Right lung (tissue), 10 donors: ENCODE measurements at places on chromosomes 2 and 18. TPM values are rescaled to one million over a fixed set of nuclear protein-coding genes. Genes with fewer than 3 reads are reported as not detected.

GRCh38 chr2:161416708-161417437 lies 776 bp downstream of the TBR1 start:
- no peak for DNase-seq

- DNase-seq = no peak
These were observed 4.4 kb downstream of the TEX44 start for GRCh38 chr2:231597014-231597611.

CCDC74B gene
- 3.6 TPM for polyA plus RNA-seq

- DNase-seq = no peak
These were observed 3.8 kb downstream of the KRCC1 start for GRCh38 chr2:88051792-88052191.

DNA sequence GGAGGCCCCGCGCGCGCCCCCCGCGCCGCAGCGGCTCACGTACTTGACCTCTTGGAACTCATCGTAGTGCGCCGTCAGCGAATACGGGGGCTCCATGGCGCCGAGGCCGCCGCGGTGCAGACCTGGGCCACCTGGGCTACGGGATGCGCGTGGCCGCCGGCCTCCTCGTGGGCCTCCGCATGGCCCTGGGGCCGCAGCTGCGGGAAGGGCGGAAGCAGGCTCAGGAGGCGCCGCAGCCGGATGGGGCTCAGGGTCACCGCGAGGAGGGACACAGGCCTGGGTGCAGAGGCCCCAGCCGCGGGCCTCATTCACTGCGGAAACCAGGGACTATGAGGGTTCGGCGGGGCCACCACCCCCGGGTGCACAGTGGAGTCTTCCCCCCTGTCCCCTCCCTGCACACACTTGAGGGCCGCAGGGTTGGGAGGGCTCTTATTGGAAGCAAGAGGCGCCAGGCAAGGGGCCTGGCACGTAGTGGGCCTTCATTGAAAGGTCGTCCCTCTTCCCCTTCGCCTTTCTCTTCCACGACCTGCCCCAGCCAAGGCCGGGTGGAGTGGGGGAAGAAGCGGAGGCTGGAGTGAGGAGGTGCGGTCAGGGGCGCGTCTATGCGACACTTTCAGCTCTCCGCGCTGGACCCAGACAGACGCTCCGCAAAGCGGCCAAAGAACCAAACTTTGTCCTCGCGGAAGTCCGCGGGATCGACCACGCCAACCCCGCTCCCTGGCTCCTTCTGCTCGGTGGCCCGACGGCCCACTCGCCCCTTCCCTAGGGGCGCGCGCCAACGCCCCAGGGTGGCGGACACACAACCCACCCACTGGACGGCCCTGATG lies 863 bp downstream of the ECEL1 start:
- DNase-seq = no peak

DNA sequence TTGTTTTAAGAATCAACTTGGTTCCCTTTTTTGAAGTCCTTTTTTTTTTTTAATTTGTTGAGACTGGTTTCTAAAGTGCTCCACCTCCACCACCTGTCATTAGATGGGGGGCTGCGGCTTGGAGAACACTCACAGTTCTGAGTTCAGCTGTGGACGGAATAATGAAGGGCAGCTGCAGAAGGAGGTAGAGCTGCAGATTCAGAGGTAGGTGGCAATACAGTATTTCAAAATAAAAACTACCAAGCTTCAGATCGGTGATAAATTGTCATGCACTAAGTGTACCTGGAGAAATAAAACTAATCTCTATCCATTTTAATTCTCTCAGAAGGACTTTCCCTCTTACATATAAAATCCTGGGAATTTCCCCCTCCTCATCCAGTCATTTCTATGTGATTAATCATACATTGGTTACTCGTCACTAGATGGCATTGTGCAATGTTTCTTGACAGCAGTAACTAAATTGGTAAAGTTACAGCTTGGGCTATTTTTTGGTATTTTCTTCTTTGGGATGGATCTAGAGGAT lies 81.1 kb upstream of the SLC39A10 start:
- no peak for DNase-seq

UGT1A4 gene
- polyA plus RNA-seq = not detected

GRCh38 chr2:28495551-28496250 lies at the start of gene PLB1:
Gene PLB1, plus strand, starts transcription at chr2:28496060. Its CDS starts 55 bp downstream, at chr2:28496115.
- DNase-seq = no peak

DNA sequence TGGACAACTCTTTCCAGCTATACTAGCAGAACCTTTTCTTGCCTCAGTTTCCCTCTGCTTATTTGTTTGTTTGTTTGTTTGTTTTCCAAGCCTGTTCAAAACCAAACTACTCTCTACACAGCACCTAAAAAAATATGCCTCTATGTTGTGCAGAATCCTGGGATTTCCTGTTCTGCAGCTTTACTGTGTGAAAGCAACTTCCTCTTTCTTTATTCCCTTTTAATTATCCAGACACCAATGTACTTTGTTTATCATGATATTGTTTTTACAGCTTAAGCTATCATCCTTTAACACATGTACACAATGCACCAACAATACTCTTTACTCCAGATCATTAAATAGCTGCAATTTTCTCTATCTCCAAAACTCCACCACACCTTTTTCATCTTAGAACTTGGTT lies 259.5 kb downstream of the EPHA4 start:
- no peak for DNase-seq

KRTCAP3 gene
- polyA plus RNA-seq = 14.9 TPM

GRCh38 chr2:18787726-18788125 lies 198.4 kb upstream of the NT5C1B start:
- no peak for DNase-seq

DYSF gene
- 21.1 TPM for polyA plus RNA-seq

SEPTIN10 gene
- 148 TPM for polyA plus RNA-seq

COX5B gene
- 149 TPM for polyA plus RNA-seq

DOK1 gene
- 7.7 TPM for polyA plus RNA-seq

DDX18 gene
- 58.8 TPM for polyA plus RNA-seq

FZD7 gene
- polyA plus RNA-seq = 35.7 TPM

- no peak for DNase-seq
These were observed 69.5 kb downstream of the CDH20 start for GRCh38 chr18:61402726-61403125.

GRCh38 chr2:43133336-43133707 lies 93.1 kb downstream of the ZFP36L2 start:
- no peak for DNase-seq

DNA sequence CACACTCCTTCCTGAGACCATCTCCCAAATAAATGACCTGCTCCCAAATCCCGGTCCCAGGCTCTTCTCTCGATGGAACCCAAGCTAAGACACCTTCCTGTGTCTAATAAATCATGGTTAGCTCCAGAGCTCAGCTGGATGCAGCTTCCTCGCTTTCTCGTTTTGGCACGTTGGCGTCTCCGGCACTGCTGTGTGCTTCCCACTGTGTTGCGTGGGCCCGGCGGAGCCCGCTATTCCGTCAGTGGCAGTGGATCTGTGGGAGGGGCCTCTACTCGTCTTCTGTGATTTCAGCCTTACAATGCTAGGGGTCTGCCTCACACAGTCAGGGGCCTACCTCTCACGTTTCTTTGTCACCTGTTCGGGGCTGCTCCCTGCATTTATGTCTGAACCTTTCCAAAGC lies 29.4 kb upstream of the YWHAQ start:
- DNase-seq = no peak

GRCh38 chr2:159028776-159029175 lies 60.3 kb downstream of the TANC1 start:
- DNase-seq = no peak

PLB1 gene
- polyA plus RNA-seq = 1.7 TPM

CNDP1 gene
- 0.48 TPM for polyA plus RNA-seq

- DNase-seq = no peak
These were observed 237.5 kb downstream of the PIK3C3 start for GRCh38 chr18:42192251-42193248.

ARHGEF4 gene
- 2.4 TPM for polyA plus RNA-seq

- DNase-seq = peak; percentile 21
These were observed 1947.6 kb upstream of the CELF4 start for GRCh38 chr18:39513186-39513585.

- no peak for DNase-seq
These were observed 737 bp upstream of the CYB5A start for GRCh38 chr18:74292541-74292858.

GRCh38 chr2:12755384-12755783 lies 38.6 kb downstream of the TRIB2 start:
- DNase-seq = no peak

DNA sequence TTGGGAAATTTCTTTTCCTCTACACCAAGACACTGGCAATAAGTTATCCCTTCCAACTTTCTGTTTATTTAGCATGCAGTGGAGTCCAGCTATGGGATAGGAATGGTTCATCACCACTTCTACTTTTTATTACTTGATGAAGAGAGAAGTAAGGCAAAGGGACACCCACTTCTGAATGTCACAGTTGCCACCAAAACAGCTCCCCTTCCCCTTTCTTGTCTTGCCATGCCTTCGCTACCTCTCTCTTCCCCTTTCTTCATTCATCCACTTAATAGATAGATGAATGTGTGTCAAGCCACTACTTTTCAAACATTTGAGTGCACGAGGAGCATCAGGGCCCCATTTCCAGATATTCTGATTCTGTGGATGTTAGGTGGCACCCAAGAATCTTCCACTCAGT lies 59.6 kb downstream of the KCTD18 start:
- DNase-seq = no peak

DAW1 gene
- 4.9 TPM for polyA plus RNA-seq

GRCh38 chr2:221262651-221263050 lies 309.5 kb downstream of the EPHA4 start:
- no peak for DNase-seq

DNA sequence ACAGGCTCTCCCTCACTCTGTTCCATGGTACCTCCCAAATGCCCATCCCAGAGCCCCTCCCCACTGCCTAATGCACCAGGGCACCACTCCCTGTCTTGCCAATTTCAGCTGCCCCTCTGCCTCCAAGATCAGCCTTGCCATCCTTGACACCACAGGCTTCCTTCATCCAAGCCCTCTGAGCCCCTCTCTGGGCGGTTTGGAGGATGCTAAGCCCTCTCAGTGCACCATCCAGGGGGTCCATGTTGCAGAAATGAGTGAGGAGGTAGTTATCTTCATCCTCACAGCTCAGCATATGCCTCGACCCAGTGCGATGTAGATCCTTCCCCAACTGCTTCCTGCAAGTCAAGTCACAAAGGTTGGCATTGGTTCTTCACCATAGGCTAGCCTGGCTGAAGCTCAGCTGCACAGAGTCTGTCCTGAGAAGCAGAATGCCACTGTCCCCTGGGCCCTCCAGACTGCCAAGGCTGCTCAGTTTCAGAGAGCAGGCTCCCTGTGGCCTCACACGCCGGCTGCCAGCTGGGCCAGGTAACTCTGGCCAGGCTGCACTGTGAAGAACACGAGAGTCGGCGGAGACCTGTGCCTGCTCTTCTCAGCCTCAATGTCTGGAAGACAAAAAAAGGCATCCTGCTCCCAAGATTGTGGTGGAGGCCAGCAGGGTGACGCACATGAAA lies 9.9 kb upstream of the MAP3K2 start:
- DNase-seq = no peak

SERPINB13 gene
- not detected for polyA plus RNA-seq

DNA sequence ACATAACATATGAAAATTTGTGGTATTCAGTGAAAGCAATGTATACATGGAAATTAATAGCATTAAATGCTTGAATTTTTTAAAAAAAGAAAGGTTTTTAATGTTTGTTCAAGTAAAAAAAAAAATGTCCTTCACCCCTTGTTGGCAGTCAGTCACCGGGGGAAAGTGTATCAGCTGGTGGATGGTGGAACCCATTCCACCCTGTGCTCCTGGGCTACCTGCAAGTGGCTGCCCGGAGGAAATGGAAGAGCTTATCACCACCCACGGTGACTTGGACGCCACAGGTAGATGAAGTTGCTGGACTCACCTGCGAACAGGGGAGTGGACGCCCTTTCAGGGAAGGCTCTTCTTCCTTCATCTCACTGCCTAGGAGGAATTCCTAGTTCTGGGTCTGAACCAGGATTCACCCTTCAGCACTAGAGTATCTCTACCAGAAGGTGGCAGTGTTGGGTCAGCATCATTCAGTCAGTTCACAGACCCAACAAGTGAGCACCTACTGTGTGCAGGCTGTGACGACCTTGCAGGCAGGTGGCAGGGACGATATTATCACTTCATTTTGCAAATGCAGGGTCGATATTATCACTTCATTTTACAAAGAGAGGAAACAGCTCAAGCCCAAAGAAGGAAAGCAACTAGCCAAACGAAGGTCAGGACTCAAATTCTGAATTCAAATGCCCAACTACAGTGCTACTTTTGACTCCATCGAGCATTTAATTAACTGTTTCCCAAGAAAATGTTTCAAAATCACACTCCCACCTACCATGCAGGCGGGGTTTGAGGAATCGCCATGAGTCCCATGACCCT lies 35.8 kb downstream of the CIB4 start:
- DNase-seq = peak; percentile 51

DNA sequence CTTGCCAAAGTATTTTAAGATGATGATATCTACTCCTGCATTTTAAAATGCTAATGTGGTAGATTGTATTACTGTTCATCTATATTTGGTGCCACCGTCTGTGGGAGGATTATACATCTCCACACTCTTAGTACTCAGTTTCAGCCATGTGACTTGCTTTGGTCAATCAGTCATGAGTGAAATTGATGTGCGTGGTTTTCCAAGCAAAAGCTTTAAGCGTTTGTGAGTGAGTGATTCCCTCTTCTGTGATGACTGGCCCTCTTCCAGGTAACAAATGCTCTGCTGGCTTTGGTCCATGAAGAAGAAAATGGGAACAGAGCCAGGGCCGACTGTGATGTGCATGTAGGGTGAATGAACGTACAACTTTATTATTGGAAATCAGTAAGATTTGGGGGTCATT lies 330.4 kb downstream of the LPIN1 start:
- DNase-seq = no peak

DNA sequence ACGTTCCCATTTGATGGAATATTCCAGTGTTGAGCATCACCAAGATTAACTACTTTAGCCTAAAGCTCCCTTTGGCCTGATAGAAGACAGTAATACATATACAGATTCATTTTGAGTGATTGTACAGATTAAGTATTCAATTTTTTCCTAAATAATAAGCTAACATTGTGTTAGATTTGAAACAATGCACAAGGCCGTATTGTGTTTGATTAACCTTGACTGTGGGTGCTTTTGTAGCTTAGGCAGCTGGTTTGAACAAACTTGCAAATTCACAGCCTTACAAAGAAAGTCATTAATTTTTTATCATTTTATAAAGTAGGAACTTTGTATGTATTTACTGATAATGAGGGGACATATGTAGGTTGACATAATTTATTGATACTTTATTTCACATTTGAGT lies 29.6 kb downstream of the NABP1 start:
- no peak for DNase-seq

DNA sequence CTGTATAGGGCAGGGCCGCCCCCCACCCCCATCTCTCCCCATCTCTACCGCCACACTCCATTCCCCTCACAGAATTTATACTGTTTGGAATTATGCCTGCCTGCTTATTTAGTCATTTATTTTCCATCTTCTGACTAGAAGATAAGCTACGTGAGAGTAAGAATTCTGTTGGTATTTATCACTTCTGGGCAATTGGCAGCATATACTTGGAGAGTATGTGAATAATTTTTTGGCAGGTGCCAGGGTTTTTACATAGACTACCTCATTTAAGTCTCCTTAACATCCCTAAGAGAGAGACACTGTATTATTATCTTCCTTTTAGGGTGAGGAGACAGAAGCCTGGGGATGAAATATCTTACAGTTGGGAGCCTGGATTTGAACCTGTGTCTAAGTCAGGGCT lies 45.0 kb downstream of the SLC4A1AP start:
- no peak for DNase-seq
